OCI-M1 (cell line): ENCODE measurements at places on chromosomes 5 and 9.
A peak's percentile ranks its signal among the peaks of the same experiment; 100 is the strongest.

- DNase-seq: no peak
Observed at GRCh38 chr9:18614116-18614515, 140.2 kb downstream of the ADAMTSL1 start.

DNA sequence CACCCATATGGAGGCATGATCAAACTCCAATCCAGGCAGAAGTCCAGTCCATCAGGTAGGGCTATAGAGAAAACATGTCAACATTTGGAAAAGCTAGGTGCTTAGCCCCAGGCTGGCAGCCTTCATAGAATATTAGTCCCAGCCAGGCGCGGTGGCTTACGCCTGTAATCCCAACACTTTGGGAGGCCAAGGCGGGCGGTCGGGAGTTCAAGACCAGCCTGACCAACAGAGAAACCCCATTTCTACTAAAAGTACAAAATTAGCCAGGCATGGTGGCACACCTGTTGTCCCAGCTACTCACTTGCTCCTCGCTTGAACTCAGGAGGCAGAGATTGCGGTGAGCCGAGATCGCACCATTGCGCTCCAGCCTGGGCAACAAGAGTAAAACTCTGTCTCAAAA is 285.7 kb downstream of the MARCHF11 start:
- DNase-seq: no peak

DNA sequence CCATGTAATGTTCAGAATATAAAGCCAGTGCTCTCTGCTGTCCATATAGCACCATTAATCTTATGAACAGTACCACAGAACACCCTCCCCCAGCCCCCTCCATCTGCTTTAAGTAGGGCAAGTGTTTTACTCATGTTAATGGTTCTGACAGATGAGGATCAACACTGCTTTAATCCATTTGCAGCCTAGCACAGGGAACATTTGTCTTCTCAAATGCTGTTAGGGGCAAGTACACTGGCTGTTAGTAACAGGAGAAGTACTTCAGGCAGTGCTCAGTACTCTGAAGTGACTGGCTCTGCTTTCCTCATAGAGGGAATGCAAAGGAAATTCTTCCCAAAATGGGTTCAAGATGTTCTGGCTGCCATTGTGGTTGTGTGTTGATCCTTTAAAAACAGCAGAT is 202.6 kb downstream of the DCP2 start:
- DNase-seq: no peak

GRCh38 chr9:98312365-98312764 is 56.9 kb upstream of the TBC1D2 start:
- DNase-seq: no peak

DNA sequence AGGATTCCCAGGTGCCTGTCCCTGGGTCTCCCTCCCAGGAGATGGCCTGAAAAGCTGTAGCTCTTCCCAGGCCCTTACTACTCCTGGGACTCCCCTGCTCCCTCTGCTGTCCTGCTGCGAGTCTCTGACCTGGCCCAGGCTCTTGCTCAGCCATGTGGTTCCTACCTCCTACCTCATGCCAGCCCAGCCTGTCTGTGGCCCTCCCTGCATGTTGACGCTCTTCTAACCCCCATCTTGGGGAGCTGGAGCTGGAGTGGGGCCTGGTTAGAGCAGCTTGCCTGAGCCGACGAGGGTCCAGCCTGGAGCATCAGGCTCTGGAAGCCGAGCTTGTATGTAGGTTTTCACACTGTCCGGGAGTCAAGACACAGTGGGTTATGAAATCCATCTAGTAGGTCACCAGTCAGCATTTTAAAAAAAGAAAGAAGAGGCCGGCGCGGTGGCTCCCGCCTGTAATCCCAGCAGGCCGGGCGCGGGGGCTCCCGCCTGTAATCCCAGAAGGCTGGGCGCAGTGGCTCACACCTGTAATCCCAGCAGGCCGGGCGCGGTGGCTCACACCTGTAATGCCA is 244.4 kb downstream of the FANCC start:
- DNase-seq: no peak

DNA sequence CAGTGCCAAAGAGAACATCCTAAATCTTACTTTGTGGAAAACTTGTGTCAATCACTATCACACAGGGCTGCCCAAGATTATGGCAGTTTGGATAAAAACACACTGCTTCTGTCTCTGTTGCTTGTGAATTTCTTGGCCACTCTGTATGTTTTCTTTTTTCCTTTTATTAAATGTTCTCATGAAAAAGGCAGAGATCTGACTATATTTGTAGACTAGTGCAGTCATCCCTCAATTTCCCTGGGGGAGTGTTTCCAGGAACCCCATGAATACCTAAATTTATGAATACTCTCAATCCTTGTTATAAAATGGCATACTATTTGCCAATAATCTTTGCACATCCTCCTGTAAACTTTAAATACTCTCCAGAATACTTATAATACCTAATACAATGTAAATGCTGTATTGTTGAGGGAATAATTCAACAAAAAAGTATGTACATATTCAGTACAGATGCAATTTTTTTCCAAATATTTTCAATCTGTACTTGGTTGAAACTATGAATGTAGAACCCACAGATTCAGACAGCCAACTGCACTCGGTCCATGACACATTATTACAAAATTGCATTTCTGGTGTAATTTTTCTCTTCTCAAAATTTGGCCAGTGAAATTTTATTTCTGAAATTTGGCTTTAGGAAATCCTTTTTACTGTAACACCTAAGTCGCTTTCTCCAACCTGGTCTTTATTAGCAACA is 391.9 kb upstream of the PRR16 start:
- DNase-seq: no peak

DNA sequence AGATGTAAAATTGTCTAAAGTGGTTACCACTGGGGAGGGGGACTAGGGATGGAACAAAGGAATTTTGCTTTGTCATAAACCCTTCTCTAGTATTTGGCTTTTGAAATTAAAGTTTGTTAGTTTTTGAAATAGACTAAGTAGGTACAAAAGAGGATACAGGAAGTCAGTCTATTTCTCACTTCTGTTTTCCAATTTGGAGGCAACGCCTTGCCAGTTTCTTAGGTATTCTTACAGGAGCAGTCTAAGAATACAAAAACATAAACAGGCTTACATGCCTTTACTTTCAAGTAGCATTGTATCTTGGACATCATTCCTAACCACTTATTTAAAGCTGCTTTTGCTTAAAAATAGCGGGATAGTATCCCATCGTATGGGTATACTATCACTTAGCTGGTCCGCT is 34.4 kb downstream of the ALG2 start:
- no peak for DNase-seq

DNA sequence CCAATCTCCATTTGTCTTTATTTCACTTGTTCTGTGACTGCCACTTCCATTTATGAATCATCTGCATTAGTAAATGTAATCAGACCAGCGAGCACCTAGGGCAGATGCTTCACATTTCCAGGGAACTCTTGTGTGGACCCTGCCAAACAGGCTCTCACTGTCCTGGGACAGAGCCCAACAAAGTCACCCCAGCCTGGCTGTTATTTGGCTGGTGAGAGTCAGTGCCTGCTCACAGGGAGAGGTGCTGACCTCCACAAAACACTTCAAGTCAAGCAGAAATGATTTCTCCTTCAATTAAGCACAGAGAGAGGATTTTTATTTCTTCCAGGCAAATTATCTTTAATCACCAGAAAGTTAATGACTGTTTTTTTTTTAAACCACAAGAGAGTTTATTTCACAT is 568.0 kb downstream of the MTRR start:
- no peak for DNase-seq

DNA sequence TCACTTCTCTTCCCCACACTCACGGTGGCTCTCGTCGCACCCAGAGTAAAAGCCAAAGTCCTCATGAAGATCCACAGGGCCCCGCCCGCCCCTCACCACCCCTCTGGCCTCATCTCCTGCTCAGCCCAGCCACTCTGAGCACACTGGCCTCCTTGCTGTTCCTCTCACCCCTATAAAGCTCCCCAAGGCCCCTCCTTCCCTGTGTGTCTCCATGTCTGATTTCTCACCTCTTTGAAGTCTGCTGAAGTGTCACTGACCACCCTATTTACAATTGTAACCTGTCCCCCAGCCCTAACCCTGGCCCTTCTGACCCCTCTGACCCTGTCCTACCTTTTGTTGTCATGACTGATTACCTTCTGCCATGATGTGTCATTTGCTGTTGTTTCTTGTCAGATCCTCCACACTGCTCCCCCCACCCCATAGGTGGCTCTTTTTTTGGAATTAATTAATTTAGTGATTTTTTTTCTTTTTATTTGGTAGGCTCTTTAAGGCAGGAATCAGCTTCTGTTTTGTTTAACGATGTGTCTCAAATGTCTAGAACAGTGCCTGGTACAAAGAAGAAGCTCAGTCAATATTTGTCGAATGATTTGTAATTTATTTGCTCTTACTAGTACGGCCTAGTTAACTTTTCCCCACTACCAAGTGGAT is 90.2 kb downstream of the IQGAP2 start:
- no peak for DNase-seq

GRCh38 chr5:140111859-140112551 is 1.9 kb upstream of the PURA start:
- DNase-seq: peak; percentile 41

GRCh38 chr5:135129307-135129706 is 95.3 kb upstream of the PITX1 start:
- no peak for DNase-seq

- no peak for DNase-seq
Observed at GRCh38 chr9:113998114-113998513, 80.0 kb downstream of the AMBP start.

DNA sequence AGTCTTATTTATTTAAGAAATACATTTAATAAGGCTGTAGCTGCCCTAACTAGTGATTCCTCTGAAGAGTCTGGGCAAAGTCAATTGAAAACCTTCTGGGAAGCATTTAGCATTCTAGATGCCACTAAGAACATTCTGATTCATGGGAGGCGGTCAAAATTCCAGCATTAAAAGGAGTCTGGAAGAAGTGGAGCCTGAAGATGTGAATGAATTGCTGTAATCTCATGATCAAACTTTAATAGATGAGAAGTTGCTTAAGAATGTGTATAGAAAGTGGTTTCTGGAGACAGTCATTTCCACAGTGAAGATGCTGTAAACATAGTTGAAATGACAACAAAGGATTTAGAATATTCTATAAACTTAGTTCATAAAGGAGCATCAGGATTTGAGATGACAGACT is 61.4 kb downstream of the WDR41 start:
- no peak for DNase-seq

DNA sequence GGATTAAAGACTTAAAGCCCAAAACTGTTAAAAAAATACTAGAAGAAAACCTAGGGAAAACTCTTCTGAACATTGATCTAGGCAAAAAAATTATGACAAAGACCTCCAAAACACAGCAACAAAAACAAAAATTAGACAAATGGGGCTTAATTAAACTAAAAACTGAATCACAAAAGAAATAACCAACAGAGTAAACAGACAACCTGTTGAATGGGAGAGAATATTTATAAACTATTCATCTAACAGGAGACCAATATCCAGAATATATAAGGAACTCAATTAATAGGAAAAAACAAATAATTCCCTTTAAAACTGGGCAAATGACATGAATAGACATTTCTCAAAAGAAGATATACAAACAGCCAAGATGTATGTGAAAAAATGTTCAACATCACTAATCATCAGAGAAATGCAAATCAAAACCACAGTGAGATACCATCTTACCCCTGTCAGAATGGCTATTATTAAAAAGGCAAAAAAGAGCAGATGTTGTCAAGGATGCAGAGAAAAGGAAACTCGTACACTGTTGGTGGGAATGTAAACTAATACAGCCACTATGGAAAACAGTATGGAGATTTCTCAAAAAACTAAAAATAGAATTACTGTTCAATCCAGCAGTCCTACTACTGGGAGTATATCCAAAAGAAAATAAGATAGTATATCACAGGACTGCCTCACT is 50.2 kb upstream of the TLX3 start:
- no peak for DNase-seq

DNA sequence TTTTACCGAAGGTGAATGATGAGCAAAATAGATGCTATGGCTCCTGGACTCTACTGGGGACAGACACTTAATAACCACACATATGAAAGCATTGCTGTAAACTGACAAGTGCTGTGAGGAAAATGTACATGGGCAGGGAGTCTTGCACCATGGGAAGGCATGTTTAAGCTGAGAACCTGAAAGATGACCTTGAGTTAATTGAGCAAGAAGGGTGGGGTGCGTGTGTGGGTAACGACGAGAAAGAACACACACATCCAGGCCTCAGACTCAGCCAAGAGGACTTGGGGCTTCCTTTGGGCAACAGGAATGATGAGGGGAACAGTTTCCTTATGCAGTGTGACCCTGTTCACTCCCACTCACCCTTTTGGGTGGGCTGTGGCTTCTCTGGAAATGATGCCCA is 73.1 kb downstream of the HSPA4 start:
- DNase-seq: no peak

- no peak for DNase-seq
Observed at GRCh38 chr9:37243588-37244345, 123.4 kb downstream of the ZCCHC7 start.

DNA sequence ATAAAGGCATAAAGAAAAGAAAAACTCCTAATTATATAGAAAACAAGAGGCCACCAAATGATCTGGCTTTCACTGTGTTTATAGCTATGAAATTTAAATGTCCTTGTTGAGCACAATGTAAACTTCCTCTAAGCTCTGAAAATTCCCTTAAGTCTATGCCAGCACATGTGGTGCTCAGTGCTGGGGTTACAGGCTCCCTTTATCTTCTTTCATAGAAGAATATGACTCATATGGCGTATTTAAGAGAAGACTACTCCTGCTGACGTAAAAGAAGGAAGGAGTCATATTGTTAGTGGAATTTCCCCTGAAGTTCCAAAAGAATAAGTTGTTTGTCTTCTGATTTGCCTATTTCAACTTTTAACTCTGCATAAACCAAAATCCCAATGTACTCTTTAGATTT is 30.4 kb downstream of the RNF145 start:
- peak; percentile 82 for DNase-seq

- no peak for DNase-seq
Observed at GRCh38 chr5:607541-608428, 4.4 kb upstream of the CEP72 start.

DNA sequence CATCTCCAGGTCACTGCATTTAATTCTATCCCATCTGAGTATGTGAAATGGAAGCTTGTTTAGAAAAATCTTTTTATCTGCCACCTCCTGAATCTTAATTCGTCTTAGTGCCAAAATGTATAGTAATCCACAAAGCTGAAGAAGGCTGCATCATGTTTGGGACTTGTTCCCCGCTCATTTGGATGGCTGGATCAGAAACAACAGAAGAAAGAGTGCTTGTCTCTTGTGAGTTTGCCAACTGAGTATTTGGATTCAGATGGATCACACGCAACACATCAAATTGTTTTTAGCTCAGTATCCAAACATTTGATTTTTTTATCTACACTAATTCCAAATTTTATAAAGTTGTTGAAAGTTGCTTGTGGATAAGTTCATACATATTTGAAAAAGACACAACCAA is 197.2 kb upstream of the PAPPA start:
- DNase-seq: no peak

DNA sequence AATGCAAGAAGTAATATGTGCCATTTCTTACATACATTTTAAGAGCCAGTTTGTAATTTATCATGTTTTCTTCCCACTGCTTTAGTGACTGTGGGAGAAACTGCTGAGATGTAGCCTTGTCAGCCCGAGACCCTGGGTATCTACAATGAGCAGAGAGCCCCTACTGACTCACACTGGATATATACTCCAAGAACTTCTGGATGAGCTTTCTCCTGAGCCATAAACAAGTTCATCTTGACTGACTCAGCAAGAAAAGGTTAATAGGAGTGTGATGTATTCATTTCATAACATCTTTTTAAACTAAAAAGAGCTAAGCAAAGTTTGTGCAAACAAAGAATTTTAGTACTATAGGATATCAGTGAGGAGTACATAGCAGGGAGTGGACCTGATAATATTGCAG is 182.5 kb downstream of the EDIL3 start:
- DNase-seq: no peak
